Effector CD4-positive, alpha-beta T cell (primary cell): ENCODE measurements at places on chromosomes 4 and X.

GRCh38 chr4:185735866-185736400, 76.1 kb downstream of the SORBS2 start:
- DNase-seq = no peak

GRCh38 chr4:165031436-165032211, at the start of gene TRIM60:
TSS of gene TRIM60 (plus strand) at chr4:165031999. CDS start at chr4:165040073, 8,074 bp downstream.
- no peak for DNase-seq

GRCh38 chr4:54539500-54540029, 118.2 kb upstream of the KIT start:
- no peak for DNase-seq

- no peak for DNase-seq
Measured at GRCh38 chr4:159312236-159312635, 209.4 kb downstream of the RAPGEF2 start.

DNA sequence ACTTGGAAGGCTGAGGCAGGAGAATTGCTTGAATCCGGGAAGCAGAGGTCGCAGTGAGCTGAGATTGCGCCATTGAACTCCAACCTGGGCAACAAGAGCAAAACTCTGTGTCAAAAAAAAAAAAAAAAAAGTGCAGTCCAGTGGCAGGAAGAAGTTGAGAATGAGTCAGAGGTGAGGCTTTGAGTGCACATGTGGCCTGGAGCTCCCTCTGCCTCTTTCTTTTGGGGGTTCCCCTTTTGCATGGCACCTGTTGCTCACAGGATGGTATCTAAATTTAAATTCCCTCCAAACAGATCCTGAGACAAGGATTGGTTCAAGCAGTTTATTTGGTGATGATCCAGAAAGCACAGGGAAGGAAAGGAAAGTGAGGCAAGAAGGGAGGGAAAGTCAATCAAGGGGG, 151.4 kb upstream of the STX18 start:
- DNase-seq = no peak

DNA sequence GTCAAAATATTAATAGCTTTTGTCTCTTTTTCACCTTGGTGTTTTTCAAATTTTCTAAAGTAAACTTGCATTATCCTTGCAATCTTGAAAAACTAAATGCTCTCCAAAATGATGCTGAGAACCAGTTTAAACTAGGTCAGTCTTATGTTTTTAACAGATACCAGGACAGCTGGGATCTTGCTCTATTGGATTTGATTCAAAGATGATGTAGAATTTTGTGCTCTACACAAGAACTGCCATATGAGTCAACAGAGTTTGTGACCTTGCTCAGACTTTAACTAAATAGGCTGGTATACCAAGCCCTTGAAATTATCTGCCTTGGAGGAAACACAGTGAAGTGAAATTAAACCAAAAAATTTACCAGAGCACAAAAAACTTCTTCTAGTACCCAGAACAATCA, 991.1 kb downstream of the STPG2 start:
- no peak for DNase-seq

DNA sequence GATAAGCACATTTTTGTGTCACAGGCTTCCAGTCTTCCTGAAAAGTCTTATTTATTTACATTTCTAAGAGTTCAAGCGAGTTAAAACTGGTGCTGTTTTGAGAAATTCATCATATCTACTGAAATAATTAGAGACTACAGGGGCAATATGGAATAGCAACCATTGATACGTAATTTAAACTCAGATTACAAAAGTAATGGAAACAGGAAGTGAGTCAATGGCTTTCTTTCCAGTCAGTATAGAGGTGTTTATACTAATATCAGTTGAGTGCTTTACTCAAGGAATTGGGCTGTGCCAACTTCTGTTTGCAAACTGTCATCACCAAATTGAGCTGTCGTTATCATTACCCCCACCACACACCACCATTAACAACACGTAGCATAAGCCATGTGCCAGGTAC, 222.7 kb downstream of the COL25A1 start:
- DNase-seq = no peak

- DNase-seq = no peak
Measured at GRCh38 chr4:127648061-127648460, 15.3 kb downstream of the INTU start.

DNA sequence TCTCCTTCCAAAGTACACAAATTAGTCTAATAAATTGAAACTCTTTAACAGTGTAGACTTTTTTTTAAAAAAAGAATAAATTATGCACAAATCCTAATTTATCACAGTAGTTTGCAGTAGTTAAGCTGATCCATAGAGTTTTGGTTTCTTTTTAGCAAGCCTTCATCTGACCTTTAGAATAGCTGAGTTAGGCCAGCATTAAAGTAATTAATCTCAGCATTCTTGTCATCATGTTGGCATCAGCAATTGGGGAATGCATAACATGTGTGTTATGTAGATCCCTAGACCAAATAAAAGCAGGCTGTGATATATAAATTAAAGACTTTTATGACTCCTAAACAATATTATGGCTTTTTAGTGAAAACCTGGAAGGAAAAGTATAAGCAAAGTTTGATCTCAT, 426.5 kb upstream of the PABPC4L start:
- no peak for DNase-seq

DNA sequence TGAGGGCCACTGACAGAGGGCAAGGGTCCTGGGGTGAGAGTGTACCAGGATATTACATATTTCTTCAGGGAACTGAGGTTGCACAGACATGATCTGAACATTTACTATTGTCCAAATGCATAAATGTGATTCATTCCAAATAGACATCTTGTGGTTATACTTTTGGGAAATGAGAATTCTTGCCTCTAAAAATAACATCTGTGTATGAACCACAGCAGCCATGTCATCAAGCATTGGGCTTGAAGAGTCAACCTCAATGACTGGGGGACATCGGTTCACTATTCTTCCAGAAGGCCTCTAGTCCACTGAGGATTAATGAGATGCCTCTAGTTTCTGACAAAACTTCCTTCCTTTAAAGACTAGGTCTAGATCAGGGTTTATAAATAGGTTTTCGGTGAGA, 193.1 kb upstream of the GPC4 start:
- DNase-seq = no peak

GRCh38 chr4:119498527-119498926, 130.1 kb downstream of the PDE5A start:
- DNase-seq = no peak

GRCh38 chr4:101977076-101977475, 186.5 kb downstream of the BANK1 start:
- DNase-seq = no peak

DNA sequence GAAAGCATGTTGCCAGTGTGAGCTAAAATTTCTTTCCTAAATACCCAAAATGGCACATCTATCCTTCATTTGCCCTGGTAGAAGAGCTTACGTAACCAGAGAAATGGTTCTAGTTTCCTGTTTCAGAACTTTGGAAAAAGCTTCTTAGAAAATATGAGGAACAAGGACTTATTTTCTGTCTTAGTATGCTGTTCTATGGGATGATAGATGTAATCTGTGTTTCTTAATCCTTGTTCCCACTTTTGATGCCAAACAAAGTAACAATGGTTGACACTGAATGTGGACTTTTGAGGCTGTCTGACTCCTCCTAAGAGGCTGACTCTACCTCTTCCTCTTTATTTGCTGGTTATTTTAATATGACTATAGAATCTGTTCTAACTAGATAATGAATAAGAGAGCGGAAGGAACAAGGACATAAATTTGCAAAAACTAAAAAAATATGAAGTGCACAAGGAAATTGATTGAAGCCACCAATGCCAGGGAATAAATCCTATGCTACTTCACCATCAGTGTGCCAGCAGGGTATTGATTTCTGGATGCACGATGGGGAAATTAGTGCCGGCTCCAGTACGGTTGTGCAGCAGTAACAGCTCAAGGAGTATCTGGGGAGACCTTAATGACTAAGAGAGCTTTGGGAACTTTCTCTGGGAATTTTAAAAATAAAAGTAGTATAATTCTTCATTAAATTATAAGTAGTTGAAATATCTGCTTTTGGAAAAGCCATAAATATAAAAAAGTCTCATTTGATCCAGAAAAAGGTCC, 39.4 kb upstream of the TET2 start:
- no peak for DNase-seq

- DNase-seq = no peak
Measured at GRCh38 chr4:109658871-109659410, 44.3 kb downstream of the CASP6 start.

- DNase-seq = no peak
Measured at GRCh38 chr4:44927399-44928380, 201.3 kb upstream of the GNPDA2 start.

DNA sequence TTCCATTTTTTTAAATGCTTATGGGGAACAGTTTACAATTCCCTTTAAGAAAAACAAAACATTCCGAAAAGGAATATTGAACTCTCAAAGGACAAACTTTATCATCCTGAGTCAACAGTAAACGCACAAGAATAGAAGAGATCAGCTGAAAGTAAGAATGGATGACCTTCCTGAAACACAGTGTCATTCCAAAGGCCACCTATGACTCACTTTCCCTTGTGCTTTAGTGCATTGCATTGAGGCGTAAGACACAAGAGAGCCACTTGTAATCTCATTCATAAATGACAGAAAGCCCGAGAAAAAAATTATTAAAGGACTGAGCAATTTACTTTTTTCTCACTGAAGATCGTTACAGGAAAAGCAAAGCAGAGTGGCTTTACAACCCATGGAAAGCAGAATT, 1062.4 kb upstream of the DIAPH2 start:
- DNase-seq = no peak

GRCh38 chrX:45557387-45557786, 356.7 kb upstream of the DIPK2B start:
- DNase-seq = no peak

- DNase-seq = no peak
Measured at GRCh38 chr4:106583567-106583966, 215.0 kb upstream of the GIMD1 start.
